NCI-H510A (cell line): ENCODE measurements at places on chromosomes 4 and X.

- DNase-seq = no peak
These were observed 252.5 kb downstream of the COL25A1 start for GRCh38 chr4:109049926-109050325.

- no peak for DNase-seq
These were observed 49.0 kb downstream of the NIPAL1 start for GRCh38 chr4:48065587-48066052.

DNA sequence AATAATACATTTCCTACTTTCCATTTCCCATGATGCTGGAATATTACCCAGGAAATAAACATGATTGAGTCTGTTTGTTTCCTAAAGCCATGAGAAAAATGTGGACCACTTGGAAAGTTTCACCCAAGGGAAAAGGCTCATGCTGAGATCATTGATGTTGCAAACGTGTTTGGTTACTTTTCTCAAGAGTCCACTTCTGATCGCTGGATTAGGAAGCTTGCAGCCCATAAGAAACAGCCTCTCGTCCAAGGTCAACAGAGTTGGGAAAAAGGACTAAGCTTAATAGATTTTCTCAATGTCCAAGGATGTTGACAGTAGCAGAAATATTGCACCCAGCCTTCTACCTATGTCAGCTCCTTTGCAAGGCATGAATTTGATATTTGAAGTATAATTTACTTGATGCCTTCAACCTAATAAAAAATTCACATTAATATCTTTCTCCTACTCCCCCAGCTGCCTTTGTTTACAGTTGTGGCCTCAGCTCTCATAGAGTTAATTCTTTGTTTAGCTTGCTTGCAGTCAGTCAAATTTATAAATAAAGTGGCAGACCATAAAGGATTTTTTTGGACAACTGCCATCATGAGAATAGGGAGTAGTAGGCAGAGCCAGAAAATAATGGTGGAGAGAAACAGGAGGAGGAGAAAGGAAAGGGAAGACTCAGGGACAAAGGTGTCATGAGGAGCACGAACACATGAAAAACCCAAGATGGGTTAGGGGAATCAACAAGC lies 65.6 kb upstream of the BLTP1 start:
- no peak for DNase-seq

DNA sequence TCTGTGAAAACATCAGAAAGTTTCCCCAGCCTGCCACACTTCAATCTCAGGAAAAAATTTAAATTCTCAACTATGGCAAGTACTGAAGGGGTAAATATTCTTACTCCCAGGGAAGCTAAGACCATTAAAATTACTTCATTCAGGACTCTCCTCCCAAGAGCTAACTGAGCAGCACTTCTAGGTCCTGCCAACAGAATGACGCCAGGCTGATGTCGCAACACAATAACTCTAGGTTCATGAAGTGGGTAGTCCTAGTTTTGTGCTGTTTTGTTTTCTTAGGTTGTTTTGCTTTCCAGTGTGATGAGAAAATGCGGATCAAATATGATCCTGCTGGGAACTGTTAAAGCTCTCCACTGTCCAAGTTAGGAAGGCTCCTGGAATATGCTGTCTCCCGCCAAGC lies 180.0 kb downstream of the NKX6-1 start:
- no peak for DNase-seq

DNA sequence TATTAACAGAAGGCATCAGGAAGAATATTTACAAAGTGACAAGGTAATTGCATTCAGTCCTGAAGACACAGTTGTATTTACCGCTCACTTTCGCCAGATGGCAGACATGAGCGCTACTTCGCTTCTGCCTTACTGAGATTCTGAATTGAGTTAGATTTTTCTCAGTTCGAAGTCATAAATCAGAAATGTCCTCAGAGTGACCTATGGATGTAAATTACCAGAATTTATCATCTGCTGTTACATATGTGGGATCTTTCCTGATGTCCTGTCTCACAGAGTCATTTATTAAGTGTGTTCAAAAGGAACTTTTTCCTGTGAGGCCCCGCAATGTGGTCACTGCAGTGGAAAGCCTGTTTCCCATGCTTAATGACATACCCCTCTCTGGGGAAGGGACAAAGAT lies 97.3 kb upstream of the DCLK2 start:
- DNase-seq = no peak

DNA sequence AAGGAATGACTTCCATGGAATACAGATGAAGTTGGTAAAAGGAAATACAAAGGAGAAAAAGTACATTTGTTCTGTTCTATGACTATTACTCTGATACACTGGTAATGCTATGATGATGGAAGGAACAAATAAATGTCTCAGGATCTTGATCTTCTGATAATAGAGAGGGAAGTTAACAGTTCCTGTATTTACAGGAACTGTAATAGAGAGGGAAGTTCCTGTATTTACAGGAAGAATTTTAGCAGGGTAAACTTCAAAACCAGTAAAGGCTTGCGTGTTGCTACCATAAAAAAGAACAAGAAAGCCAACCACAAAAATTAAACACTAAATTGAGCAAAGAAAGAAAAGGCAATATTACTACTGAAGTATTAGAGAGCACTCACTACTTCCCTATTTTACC lies 91.7 kb upstream of the HPGD start:
- no peak for DNase-seq

DNA sequence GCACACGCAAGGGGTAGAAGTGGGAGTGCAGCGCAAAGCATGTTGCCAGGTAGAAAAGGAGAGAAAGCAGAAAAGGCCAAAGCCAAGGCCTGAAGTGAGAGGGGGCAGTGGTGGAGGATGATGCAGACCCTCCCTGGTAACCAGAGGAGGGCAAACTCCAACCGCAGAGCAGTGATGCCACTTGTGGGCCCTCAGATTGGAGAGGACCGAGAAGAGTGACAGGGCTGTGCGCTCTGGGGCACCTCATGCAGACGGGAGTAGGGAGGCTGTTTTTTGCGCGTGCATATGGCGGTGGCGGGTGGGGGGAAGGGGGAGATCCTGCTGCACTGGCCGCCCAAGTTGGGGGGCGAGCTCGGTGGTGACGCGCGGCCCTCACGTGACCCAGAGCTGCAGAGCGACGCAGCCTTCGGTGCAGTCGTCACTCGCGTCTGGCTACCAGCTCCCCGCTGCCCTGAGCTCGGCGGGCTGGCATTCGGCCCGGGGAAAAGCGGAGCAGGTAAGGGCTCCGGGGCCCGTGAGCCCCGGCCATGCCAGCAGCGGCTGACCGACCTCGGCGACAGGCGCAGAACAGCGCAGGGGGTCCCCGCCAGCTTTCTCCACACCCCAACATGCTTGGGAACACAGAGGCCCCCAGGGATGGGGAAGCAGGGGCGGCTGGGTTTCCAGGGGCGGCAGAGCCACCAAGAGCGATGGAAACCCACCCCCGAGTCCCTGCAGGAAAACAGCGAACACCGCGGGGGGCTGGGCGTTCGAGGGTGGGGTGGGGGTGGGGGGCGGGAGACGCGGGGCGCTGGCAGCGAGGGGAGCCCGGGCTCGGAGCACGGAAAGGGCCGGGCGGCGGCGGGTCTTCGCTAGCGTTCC lies at the start of gene BEX3:
Gene BEX3, plus strand, starts transcription at position 421 of the 861 bp plus-strand sequence. CDS start 984 bp downstream, outside the sequence.
- DNase-seq = peak; percentile 59

DNA sequence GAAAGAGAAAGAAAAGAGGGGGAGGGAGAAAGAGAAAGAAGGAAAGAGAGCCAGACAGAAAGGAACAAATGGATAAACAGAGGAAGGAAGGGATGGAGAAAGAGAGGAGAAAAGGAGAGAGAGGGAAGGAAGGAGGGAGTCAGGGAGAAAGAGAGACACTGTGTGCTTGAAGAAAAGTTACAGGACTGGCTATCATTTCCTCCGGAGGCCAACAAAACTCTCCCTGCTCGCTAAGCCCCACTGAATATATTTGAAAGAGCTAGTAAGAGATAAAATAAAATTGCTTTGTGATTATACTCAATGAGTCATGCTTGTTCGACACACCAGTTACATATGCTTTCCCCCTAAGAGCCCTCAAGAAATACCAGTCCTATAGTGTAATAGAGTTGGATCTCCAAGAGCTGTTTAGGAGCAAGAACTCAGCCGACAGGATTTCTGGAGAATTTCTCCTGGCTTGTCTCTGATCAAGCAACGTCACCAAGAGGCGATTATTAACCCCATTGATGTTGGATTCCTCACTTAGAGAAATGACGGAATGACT lies 102.2 kb downstream of the MXRA5 start:
- DNase-seq = no peak

DNA sequence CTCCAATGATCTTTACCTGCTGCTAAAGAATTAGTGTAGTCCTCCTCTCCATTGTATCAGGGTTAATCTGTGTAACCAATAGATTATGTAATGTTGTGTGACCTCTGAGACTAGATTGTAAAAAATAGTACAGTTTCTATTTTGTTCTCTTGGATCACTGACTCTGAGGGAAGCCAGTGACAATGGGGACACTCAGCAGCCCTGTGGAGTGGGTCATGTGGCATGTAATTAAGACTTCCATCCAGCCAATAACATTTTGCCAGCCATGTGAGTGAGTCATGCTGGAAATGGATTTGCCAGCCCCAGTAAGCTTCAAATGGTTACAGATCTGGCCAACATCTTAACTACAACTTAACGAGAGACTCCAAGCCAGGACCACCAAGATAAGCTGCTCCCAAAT lies 332.3 kb downstream of the PTTG2 start:
- DNase-seq = no peak

DNA sequence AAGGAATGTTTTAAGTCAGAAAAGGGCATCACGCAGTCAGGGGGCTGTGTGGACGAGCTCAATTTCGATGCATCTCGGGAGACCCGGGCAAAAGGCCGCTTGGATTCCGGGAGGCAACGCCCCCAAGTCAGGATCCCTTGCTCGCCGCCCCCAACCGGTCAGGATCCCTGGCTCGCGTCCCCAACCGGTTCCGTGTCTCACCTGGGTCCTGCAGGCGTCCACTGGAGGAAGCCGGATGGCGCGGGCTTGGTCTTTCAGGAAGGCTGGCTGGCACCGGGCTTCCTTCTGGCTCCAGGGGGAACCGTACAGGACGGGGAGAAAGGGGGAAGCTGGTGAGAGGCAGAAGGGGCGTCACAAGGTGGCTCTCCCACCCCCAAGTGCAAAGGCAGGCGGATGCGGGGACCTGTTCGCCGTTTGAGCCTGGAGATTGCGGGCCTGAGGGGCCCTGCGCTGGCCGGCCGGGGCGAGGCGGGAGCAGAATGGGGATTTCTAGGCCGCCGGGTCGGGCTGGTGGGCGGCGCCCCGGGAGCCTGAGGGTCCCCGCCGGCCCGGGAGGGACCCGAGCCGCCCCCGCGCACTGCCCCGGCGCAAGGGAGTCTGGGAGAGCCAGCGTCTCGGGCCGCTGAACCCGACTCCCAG lies 84.7 kb downstream of the HPRT1 start:
- peak; percentile 4 for DNase-seq

- DNase-seq = no peak
These were observed 34.9 kb upstream of the ASB12 start for GRCh38 chrX:64265265-64265664.

DNA sequence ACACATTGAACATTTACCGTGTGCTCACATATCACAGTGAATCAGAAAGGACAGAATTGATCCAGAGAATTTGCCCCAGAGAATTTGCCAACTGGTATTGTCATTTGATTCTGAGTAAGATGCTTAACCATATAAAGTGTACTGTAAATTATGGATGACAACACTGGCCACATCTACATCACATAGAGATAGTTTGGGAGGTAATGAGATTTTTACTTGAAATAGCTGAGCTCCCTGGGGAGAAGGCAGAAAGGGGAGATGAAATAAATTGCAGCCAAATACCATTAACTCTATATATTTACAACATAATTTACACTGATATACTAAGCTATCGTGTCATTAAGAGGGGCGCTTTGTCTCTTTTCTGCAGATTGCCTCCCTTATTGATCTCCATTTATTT lies 564.0 kb downstream of the KCNIP4 start:
- DNase-seq = no peak

DNA sequence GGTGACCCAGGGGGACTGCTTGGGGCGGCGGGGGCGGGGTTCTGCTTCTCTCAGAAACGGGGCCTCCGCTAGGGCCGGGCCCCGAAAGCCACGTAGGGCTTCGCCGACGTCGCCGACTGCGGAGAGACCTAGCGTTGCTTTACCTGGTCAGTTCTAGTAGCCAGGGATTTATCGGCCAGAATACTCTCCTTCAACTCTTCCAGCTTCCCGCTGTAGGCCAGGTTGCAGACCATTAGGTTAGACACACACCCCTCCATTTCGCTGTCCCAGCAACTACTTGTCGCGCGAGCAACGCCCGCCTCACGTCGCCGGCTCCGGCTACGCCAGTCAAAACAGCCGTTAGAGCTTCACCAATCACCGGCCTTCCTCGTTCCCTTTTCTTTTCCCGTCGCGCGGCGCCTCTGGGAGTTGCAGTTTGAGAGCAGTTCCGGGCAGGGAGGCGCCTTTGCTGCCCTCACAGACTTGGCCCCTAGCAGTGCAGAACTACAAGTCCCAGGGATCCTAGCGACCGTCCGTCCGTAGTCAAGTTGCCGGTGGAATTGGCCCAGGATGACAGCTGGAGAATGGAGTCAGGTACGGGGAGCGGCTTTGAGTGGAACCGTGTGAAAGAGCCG lies at the start of the genes ATG4A and PSMD10:
Gene ATG4A, plus strand, starts transcription at position 515 of the 614 bp plus-strand sequence. Its CDS starts 49 bp downstream, at position 564.
Gene PSMD10, minus strand, starts transcription at position 279 of the 614 bp plus-strand sequence. Its CDS starts 22 bp downstream, at position 257.
- DNase-seq = peak; percentile 82

GRCh38 chr4:72489267-72489666 lies 79.8 kb downstream of the ADAMTS3 start:
- DNase-seq = no peak

GRCh38 chr4:41539711-41540110 lies 1.8 kb downstream of the LIMCH1 start:
- no peak for DNase-seq

- DNase-seq = no peak
These were observed 69.6 kb downstream of the KIT start for GRCh38 chr4:54727346-54727745.

DNA sequence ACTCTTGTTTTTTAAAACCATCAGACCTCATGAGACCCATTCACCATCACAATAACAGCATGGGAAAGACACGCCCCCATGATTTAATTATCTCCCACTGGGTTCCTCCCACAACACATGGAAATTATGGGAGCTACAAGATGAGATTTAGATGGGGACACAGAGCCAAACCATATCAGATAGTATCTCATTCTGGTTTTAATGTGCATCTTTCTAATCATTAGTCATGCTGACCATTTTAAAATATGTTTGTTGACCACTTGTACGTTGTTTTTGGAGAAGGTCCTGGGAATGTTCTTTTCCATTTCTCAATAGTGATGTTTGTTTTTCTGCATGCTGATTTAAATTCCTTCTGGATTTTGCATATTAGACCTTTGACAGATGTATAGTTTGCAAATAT lies 119.0 kb downstream of the RTL3 start:
- DNase-seq = no peak

DNA sequence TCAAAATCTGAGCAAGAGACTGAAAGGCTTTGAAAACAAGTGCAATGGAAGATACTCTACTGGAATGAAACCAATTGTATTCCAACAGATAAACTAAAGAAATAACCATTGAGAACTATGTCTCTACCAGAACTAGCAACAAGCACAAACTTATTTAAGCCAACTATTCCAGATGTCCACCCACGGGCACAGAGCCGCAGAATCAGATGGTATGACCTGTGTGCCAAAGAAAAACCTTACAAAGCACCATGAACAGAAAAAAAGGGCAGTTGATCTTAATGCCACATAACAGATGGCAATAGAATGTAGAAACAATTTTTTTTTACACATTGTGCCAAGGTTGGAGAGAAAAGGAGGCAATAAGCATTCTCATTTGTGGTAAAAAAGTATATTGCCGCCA lies 269.3 kb upstream of the ADGRL3 start:
- DNase-seq = no peak
